Naive thymus-derived CD8-positive, alpha-beta T cell (primary cell): ENCODE measurements at places on chromosomes 2 and 18. TPM values are rescaled to one million over a fixed set of nuclear protein-coding genes. Genes with fewer than 3 reads are reported as not detected.

DNA sequence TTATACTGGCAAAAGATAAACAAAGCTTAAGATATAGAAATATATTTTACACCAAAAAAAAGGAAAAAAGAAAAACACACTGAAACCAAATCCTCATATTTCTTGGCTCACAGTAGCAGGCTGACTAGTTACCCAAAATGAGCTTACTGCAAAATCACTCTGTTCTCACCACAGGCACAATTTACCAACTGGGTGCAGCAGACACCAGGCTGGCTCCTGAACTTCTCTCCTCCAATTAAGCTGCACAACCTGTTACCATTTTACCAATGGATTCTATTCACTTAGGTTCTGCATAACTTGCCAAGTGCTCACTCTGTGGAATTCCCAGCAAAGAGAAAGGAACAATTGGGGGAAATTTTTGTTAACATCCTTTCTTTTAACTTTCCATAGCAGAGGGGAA lies 679.3 kb downstream of the ZEB2 start:
- no peak for DNase-seq

- DNase-seq: no peak
Measured at GRCh38 chr2:4965556-4966320, 726.4 kb upstream of the SOX11 start.

NYAP2 gene
- total RNA-seq: not detected

DNA sequence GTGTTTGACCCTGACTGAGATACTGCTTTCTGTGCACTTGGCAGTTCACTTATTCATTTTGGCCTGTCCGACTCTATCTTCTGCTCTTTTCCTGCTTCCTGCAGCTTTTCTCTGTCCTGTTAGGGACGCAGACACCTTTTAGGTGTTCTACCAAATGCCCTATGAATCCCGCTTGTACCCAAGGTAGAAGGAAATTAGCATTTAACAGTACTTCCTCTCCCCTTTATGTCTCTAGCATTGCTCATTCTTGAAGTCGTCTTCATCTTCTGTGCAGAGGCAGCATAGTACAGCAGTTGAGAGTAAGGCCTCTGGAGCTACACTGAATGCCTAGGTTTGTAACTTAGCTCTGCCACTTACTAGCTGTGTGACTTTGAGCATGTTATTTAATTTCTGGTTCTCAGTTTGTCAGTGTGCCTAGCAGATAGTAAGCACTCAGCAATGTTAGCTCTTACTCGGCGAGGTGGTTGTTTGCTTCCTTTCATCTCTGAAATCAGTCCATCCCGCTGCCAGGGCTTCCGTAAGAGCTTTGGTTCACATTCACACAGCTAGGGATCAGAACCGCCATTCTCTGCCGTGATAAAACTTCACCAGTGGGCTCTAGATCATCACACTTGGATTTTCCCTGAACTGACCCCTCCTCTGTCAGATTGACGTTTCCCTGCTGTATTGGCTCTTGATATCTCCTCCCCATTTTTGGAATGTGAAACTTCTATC lies 1.4 kb downstream of the CCT7 start:
- no peak for DNase-seq

HNMT gene
- 0.34 TPM for total RNA-seq

HAAO gene
- total RNA-seq: 0.80 TPM

DNA sequence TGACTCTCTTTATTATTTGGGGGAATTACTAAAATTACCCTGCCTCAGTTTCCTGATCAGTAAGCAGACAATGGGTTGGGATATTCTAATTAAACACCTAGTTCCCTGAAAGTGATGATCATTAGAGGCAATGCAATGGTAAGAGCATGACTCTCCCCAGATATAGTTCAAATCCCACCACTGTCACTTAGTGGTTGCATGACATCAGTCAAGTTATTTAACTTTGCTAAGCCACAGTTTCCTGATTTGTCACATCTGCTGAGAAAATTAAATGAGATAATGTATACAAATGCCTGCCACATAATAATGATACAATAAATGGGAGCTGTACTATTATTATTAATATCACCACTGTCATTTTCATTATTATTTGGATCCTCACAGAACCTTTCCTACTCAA lies 29.9 kb downstream of the ZEB2 start:
- DNase-seq: no peak

GRCh38 chr18:21069468-21069867 lies 42.1 kb downstream of the ROCK1 start:
- DNase-seq: no peak

DNA sequence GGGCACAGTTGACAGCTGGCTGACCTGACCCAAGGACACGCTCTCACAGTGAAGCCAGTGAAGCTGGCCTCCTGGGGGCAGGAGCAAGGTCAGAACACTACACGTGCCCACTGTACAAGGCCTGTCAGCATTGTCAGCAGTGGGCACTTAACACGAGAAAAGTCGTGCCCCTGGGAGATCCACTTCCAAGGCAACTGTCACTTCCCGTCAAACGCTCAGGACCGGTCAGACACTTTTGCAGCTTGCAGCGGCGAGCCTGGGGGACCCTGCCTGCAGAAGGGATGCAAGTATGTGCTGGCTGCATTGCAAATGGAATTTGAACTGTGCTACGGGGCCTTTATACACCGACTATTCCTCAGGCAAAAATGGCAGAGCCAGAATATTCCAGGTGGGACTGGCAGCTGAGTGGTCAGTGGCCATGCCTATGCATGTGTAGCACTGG lies 176.2 kb downstream of the BCL2 start:
- no peak for DNase-seq
